ENCODE measurements at places on chromosomes 2 and 18. TPM values are rescaled to one million over a fixed set of nuclear protein-coding genes. Genes with fewer than 3 reads are reported as not detected.

- no peaks in the 10 kb centered on the region for H3K4me1 ChIP-seq
- H3K27ac ChIP-seq, result no peak overlapping the region
- H3K27me3 ChIP-seq, result no peaks in the 10 kb centered on the region
- no peaks in the 10 kb centered on the region for H3K36me3 ChIP-seq
- DNase-seq, result no peak
Measured at GRCh38 chr2:134220344-134220974, 33.4 kb upstream of the MGAT5 start.

DNA sequence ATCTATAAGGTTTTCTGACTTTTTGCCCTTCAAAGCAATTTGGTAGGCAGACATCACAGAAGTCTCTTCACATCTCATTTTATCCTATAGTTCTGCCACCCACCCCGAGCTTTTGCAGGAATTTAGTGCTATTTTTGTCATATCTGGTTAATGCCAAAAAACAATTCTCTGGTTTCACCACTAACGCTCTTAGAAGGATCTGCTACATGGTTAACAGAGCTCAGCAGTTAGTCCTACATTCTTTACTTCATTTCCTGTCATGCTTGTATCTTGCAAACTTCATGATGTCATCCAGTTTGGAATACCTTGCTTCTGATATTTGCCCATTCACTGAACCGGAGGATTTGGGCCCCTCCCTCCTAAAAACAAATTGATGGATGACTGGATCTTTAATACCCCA lies 116.8 kb upstream of the SERPINE2 start:
- H3K27me3 ChIP-seq, result no peaks in the 10 kb centered on the region
- no peak overlapping the region for H3K27ac ChIP-seq
- no peaks in the 10 kb centered on the region for H3K36me3 ChIP-seq

DNA sequence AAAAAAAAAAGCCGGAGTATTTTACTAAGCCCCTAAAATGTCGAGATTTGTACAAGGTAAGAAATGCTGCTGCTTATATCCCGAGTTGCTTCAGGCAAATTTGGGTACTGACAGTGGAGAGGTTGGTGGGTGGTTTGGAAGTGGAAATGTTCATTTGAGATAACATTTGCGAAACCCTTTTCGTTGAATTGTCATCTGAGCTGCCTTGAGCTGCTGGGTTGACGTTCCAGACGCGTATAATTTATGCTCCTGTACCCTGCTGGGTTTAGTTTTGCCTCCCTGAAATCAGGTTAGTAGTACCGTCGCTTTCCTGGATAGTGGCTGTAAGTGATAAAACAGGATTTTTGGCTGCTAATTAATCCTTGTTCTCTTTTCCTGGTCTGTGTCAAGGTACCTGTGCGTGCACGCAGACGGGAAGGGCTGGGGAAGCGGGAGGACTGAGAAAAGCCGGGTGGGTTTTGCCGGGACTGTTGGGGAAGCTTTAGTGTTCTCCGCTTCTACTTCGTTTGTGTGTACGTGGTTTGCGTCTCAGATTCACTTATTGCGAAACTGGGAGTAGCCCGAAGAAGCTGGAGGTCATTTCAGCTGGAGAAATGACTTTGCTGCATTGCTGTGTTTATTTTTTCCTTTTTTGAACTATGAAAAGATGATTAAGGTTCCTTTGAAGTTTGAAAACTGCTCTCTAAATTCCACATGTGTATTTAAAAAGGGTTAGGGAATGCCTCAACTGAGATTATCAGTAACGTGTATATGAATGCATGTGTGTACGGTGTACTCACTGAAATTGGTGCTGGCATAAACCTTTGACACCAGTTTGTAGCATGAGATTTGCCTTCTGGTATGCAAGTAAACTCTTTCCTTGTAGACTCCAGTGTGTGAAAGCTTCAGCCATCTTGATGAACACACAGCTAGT lies 709 bp downstream of the UGP2 start:
- peak overlapping the region; percentile 91 for H3K4me3 ChIP-seq
- H3K36me3 ChIP-seq, result no peaks in the 10 kb centered on the region
- H3K27ac ChIP-seq, result peak overlapping the region; percentile 97
- H3K4me1 ChIP-seq, result no peaks in the 10 kb centered on the region
- peak; percentile 93 for DNase-seq

DNA sequence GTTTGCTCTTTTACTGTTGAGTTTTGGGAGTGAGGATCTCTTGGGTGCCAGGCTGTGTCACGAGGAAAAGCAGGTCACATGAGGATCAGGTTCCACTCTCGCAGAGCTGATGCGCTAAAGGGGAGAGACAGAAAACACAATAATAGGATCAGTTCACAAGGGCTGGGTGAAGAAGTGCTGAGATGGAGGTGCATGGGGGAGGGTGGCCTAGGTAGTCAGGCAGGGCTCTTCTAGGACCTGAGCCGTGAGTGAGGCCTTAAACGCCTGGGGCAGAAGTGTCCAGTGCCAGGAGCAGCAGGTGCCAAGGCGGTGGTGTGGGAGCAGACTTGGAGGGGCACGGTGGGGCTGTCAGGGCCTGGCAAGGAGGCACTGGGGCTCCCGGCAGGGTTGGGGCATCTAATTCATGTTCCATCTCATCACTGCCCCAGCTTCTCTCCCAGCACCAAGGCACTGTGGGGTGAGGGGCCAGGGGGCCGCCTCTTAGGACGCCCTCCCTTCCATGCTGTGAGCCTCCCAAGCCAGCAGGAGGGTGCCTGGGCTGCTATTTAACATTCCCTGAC lies 9.3 kb downstream of the KCNIP3 start:
- no peak overlapping the region for H3K27ac ChIP-seq
- H3K4me3 ChIP-seq, result no peak overlapping the region
- no peak for DNase-seq
- H3K4me1 ChIP-seq, result no peaks in the 10 kb centered on the region
- H3K36me3 ChIP-seq, result no peaks in the 10 kb centered on the region
- H3K27me3 ChIP-seq, result no peaks in the 10 kb centered on the region

DNA sequence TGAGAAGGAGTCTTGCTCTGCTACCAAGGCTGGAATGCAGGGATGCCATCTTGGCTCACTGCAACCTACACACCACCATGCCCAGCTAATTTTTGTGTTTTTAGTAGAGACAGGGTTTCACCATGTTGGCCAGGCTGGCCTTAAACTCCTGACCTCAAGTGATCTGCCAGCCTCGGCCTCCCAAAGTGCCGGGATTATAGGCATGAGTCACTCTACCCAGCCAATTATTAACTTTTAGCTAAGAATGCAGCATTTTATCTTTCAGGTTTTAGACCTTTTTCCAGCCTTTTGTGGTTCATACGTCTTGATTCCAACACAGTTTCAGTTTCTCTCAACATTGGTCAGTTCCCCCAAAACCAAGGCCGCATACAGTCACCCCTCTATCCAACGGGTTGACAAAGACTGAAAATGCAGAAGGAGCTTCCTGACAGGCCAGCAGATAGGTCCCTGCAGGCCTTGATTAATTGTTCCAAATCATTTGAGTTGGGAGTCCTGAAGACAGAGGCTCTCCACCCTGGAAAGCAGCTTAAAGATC lies 262.2 kb upstream of the KLHL29 start:
- H3K36me3 ChIP-seq, result no peaks in the 10 kb centered on the region
- H3K27ac ChIP-seq, result no peak overlapping the region
- no peak overlapping the region for H3K4me3 ChIP-seq
- no peak for DNase-seq

DNA sequence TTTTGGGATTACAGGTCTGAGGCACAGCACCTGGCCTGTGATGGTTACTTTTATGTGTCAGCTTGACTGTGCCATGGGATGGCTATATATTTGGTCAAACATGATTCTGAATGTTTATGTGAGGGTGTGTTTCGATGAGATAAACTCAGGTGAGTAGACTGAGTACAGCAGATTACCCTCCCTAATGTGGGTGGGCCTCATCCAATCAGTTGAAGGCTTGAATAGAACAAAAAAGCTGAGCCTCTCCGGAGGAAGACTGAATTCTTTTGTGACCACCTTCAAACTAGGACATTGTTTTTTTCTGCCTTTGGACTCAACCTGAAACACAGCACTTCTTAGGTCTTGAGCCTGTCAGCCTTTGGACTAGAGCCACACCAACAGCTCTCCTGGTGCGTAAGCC lies 49.4 kb upstream of the FIGN start:
- no peak overlapping the region for H3K27ac ChIP-seq
- no peaks in the 10 kb centered on the region for H3K4me1 ChIP-seq
- no peaks in the 10 kb centered on the region for H3K27me3 ChIP-seq
- H3K4me3 ChIP-seq, result no peak overlapping the region
- no peaks in the 10 kb centered on the region for H3K36me3 ChIP-seq

- no peak overlapping the region for H3K4me3 ChIP-seq
- no peaks in the 10 kb centered on the region for H3K4me1 ChIP-seq
- no peak overlapping the region for H3K27ac ChIP-seq
- DNase-seq, result no peak
- H3K36me3 ChIP-seq, result no peaks in the 10 kb centered on the region
Measured at GRCh38 chr18:23065234-23065806, 70.0 kb upstream of the CABLES1 start.

LAMA3 gene
- 13.2 TPM for total RNA-seq
